ENCODE measurements at places on chromosomes 16 and 17.

DNA sequence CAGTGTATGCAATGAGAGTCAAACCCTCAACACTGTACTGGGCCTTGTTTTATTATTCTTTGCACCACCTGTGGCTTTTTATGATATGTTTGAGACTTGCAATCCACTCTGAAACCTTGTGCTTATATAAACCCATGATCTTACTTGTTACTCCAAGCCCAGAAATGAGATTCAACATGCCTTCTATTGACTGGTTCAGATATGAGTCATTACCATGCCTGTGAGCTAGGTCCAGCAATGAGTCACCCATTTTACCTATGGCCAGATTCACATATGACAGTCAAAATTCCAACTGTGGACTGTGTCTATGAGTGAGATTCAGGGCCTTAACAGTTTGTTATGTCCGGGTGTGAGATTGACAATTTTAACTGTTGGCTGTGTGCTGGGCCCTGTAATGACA lies 1846.1 kb downstream of the TP53TG3F start:
- DNase-seq = no peak

DNA sequence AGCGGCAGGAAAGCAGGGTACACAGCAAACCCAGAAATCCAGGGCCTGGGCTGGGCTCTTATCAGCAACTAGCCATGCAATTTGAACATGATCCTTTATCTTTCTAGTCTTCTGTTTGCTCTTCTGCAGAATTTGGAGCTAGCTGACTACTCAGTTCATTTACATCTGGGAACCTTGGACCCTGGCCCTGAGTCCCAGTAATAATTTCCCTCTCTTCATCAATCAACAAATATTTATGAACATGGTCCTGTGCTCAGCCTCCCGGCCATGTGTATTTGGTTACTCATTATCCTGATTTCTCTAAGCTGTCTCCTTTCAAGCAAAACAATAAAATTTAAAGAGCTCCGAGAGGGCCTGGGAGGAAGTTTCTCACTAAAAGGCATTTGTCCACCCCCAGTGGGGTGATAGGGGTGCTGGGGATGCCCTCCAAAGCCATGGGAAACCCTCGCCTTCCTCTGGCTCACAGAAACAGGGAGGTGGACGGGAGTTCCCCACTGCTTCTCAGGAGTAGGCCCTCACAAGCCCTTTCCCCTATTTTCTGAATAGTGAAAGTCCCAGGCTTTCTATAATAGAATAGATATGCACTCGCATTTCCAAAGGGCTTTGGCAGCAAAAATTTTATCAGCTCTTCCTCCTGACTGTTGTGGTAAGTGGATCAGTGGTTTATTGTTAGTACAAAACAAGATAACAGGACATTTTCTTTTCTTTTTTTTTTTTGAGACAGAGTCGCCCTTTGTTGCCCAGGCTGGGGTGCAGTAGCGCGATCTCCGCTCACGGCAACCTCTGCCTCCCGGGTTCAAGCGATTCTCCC lies 6.9 kb upstream of the WDR59 start:
- DNase-seq = no peak

GRCh38 chr17:65990593-65990992 lies 201.3 kb downstream of the CEP112 start:
- no peak for DNase-seq

DNA sequence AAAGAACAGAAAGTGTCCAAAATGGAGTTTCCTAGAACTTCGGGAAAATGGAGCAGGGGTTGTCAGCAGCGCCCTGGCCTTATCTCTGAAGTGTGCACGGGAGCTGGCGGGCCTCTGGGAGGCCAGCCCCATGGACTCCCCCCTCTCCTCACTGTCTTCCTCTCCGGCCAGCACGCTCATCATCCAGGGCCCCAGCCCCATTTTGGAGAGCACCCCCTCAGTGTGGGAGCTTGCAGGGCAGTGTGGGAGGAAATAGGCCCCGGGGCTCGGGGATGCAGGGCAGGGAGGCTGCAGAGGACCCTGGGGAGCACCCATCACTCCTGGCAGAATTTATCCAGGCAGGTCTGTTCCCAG lies 4.9 kb upstream of the PABPN1L start:
- DNase-seq = no peak

GRCh38 chr17:45575126-45575885 lies 84.8 kb upstream of the PLEKHM1 start:
- no peak for DNase-seq

DNA sequence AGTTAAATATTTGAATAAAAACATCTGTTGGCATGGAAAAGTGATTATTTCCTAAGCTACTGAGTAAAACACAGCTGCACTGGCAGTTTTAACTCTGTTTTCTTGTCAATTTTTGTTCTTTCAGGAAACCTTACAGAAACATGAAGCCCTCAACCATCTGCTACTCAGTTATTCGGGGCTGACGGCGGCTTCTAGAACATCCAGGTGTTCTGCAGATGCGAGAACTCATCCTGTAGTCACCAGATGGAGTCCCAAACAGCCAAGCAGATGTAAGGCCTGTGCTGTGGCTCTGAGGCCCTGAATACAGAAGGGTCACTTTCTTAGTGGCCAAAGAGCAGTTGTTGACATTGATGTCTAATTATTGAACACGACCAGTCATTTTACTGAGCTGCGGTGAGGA lies 15.5 kb downstream of the ARSG start:
- no peak for DNase-seq

GRCh38 chr17:75481194-75482068 lies 25.0 kb downstream of the TMEM94 start:
- no peak for DNase-seq

DNA sequence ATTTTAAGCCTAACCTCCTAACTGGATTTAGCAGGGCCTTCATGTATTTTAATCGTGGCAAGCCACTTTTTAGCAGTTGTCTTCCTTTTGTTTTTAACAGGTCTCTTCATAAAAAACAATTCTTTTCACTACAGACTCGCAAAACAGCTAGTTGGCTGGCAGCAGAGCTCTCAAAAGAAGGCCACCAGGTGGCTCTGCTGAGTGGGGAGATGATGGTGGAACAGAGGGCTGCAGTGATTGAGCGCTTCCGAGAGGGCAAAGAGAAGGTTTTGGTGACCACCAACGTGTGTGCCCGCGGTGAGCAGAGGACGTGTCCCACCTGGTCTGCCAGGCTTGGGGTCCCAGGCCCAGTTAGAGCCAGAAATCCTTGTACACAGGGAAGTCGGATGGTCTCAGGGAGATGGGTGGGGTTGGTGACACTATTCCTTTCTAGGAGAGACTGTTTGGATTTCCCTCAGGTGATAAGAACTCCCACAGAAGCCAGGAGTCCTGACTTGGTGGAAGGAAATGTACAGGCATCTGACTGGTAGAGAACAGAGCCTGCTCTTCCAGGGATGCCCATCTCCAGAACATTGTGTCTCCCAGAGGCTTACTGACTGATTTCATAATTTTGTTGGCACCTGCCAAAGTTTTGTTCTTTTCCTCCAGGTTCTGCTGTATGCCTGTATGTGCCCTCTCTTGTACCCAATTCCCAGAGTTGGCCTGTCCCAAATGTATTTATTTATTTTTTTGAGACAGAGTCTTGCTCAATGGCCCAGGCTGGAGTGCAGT lies 14.9 kb upstream of the DDX19A start:
- no peak for DNase-seq

GRCh38 chr16:67268136-67268579 lies 11.2 kb upstream of the PLEKHG4 start:
- no peak for DNase-seq

DNA sequence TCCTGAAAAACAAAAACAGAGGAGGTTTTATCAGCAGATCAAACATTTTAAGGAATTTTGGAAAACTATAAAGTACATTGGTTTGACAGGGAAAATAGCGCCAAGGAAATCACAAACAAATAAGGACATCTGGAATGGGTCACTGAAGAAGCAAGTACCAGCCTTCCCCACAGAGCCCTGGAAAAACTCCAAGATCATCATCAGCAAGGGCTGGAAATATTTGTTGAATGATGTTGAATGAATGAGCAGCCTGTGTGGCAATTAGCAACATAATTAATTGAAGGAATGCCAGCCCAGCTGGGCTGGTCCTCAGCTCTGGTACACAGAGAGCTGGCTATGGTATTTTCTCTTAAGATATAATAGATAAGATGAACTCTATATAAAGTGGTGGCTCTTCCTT lies 290.4 kb downstream of the HS3ST3A1 start:
- no peak for DNase-seq

DNA sequence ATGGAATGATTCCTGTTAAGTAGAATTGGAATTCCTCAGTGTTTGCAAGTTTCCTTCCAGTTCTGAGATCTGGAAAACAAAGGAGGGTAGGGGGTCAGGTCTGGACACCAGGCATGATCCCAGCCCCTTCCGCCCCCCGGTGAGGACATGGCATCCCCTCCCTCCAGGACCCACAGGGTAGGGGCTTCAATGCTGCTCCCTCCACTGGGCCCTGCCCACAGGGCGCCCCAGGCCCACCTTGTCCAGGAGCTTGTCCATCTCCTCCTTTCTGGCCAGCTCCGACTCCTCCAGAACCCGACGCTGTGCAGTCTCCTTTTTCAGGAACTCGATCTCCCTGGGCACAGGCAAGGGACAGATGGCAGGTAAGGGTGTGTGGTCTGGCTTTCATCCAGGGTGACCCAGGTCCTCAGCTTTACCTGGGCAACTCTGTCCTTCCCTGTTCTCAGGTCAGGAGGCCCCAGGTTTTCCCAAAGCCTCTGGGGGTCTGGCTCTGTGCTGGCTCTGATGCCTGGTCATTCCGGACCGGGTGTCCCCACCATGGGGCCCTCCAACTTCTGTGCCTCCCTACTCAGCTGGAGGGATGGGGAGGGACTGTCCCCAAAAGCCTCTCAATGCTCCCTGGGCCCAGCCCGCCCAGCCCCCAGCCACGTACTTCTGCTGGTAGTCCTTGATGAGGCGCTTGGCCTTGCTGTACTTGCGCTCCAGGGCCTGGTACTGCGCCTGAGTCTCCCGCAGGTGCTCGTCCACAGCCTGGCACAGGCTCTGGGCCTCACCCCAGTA lies 5.5 kb upstream of the SAMD14 start:
- DNase-seq = no peak

DNA sequence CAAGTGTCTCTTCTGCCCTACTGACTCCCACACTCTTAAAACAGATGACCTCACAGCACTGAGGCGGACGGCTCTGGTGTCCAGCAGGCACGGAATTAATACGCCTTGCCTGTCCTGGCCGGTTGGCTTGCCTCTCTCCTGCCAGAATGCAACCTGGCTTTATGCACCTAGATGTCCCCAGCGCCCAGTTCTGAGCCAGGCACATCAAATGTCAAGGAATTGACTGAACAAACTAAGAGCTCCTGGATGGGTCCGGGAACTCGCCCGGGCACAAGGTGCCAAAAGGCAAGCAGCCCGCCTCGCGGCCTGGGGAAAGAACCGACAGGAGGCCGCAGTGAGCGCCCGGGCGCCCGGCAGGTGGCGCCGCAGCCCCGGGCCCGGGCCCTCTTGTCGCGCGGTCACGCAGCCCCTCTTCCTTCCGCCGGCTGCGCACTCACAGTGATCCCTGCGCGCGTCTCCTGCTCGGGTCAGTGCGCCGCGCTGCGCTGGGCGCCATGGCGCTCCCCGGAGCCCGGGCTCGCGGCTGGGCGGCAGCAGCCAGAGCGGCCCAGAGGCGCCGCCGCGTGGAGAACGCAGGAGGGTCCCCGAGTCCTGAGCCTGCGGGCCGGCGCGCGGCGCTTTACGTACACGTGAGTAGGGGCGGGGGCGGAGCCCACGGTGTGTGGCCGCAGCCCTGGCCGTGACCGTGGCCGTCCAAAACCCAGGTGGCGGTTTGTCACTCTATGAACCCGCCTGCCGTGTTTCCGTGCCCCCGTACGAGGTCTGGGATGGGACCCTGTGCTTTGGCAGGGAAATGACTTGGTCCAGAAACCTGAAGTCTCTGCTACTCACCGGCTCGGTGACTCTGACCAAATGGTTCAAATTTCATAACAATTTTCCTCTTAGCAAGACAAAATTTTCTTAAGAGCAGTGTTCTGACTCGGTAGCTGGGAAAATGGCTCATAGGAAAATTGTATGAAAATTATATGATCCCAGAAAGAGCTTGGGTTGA lies at the start of gene RSAD1:
Gene RSAD1, plus strand, starts transcription at position 470 of the 991 bp plus-strand sequence. Its CDS starts 25 bp downstream, at position 495.
- no peak for DNase-seq

DNA sequence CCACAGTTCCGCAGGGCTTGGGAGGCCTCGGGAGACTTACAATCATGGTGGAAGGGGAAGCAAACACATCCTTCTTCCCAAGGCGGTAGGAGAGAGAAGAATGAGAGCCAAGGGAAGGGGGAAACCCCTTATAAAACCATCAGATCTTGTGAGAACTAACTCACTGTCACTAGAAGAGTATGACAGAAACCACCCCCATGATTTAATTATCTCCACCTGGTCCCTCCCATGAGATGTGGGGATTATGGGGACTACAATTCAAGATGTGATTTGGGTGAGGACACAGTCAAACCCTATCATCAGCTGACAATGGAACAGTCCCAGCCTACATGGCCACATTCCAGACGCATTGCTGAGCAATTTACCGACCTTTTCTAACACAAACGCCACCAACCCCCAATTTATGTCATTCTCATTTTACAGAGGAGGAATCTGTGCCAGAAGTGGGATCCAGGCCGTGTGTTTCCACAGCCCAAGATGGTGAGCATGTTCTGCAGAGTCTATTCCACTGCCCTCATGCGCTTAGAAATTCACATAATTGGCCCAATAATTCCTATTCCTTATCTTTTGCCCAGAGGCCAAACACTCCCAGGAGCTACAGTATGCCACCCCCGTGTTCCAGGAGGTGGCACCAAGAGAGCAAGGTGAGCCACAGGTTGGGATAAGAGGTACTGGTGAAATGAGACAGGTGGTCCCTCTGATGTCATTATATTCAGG lies 17.3 kb downstream of the MILR1 start:
- no peak for DNase-seq

DNA sequence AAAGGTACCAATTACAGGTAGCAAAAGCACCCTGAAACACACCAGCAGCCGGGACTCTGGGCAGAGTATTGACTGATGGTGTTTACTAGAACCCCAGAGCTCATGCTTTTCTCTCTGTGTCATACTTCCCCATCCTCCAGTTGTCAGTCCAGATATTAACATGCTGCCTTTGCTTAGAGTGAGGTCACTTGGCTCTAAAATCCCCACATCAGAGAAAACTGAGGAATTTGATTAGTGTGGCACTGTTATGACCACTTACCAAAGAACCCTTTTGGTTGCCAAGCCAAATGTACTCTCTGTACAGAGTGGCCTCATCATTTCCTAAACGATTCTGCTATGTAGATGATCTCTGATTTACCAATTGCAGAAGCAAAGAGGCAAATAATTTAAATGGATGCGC lies 80.4 kb downstream of the ABCC12 start:
- no peak for DNase-seq

- no peak for DNase-seq
Observed at GRCh38 chr16:48619547-48619946, 9.6 kb upstream of the N4BP1 start.

DNA sequence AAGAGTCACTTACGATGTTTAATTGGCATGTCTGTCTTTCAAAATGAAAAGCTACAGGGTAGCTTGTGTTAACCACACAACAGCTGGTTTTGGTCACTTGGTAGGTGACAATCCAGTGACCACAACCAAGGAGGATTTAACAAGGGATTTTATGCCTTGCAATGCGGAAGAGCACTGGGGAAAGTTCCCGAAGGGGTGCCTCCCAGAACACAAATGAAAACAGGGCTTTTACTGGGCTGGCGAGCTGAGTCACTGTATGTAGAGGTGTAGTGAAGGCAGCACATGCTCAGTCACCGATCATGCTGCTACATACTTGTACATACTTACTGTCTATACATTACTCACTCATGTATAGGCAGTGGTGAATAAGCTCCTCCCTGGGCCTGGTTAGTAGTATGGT lies 483.5 kb downstream of the CDH13 start:
- no peak for DNase-seq
